AG10803 (cell line): ENCODE measurements at places on chromosomes 4 and X.

DNA sequence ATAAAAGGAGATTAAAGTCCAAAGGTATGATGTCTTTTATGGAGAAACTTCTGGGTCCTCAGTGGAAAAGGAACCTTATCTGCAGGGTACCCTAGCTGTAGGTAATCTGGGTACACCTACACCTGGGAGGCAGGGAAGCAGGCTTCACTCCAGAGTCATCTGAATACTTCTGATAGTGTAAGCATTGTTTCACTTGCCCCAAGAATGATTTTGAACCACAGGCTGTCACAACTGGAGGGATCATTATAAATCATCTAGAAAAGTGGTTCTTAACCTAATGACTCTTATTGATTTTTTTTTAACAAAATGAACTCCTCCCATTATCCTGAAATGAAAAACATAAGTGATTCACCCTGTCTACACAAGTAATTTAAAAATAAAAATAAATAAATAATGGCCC, 44.0 kb upstream of the STK26 start:
- DNase-seq = no peak

DNA sequence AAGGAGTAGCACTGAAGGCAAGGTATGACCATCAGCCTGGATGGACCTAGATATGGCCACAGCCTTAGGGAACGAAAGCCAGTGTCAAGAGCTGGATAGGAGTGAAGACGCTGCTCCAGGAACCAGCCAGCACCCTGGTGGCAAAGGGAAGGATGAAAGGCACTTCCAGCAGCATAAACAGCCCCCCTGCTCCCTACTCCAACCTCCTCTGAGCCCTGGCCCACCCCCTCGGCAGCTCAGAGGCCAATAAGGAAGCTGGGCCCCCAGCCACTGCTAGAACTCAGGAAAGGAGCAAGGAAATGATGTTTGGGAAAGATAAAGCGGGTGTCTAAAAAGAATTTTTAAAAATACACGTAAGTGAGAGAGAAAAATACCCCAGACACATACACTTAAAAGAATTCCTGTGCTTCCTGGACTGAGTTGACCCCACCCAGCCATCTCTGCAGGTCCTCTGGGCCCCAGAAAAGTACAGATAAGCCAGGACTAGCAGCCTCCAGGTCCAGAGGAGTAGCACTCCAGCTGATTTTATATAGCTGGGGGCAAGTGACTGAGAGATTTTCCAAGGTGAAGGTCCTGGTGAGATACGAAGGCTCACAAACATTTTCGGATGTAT, 170.4 kb downstream of the SHROOM4 start:
- no peak for DNase-seq

DNA sequence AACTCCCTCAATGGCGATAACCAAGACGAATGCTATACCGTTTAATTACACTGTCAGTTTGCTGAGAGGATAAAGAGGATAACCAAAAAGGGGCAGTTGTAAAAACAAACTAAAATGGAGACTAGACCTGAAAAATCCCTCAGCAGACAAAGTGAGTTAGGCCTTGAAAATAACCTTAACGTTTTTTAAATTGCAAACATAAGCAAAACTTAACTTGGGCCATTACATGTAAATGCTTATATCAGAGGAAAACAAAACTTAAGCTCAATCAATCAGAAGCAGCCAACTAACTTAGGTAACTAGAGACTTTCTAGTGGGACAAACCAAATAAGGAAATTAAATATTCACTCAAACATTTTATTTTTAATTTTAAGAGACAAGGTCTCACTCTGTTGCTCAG, 17.0 kb upstream of the TAPT1 start:
- no peak for DNase-seq

GRCh38 chrX:71629467-71629866, 11.2 kb upstream of the CXCR3 start:
- DNase-seq = no peak

- DNase-seq = no peak
These were observed 1.1 kb downstream of the PCDH19 start for GRCh38 chrX:100408713-100409609.

DNA sequence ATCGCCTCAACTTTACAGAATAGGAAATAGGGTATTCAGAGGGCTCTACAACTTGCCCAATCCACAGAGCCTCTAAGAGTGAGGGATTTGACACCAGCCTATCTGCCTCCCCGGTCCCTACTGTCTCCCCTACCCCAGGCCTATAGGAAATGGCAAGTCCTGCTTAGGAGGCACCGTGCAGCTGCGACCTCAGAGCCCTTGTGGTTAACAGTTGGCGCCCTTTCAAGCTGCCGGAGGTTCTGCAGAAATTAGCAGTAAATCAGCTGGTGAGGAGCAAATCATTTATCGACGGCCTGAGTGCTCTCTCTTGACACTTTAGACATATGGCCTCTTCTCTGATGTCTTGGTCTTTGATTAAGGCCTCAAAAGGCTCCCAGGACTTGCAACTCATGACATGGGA, 96.9 kb downstream of the CLNK start:
- DNase-seq = no peak

- DNase-seq = peak; percentile 8
These were observed 589.2 kb upstream of the NR3C2 start for GRCh38 chr4:149031399-149031798.

DNA sequence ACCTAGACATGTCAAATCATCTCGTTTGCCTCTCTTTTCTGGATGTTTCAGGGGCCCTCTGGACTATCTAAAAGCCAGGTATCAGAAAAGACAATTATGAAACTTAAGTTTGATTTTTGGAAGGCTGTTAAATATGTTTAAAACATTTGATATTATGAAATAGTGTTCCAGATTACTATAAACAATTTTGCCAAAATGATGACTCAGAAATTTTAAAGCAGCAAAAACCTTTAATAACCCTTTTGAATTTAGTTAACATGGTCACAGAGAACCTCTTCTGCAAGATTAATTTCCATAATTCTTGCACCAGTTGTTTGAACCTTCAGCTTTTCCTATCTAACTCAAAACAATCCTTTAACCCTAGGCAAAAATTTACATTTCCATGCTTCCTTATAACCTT, 18.8 kb upstream of the FAM47E start:
- DNase-seq = no peak

DNA sequence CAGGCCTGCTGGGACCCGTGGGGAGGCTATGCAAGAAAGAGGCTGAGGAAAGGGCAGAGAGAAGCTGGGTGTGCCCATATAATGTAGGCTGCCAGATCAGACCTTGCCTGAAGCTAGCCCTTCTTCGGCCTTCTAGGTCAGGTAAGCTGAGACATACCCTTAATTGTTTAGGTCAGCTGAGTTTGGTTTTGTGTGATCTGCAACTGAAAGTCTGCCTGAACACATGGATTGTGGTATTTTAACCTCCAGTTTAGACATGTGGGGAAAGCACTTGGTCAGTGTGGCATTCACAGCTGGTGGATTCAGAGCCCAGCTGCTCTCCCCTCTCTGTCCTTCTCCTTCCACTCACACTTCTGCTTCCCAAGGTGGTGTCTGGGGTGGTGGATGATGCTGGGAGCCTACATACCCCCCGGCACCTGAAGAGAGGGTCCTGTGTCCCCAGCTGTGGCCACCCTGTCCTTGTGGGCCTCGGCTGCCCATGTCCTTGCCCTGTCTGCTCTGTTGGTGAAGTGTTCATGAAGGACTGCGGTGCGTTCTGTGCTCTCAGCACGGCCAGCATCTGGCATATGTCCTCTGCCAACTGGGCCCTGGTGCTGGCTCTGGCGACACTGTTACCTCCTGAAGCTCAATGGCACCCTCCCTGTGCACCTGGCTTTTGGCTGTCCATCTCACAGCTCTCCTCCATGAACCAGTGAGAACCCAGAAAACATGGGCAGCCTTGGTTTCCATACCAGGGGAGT, 82.1 kb downstream of the NAT8L start:
- DNase-seq = no peak

DNA sequence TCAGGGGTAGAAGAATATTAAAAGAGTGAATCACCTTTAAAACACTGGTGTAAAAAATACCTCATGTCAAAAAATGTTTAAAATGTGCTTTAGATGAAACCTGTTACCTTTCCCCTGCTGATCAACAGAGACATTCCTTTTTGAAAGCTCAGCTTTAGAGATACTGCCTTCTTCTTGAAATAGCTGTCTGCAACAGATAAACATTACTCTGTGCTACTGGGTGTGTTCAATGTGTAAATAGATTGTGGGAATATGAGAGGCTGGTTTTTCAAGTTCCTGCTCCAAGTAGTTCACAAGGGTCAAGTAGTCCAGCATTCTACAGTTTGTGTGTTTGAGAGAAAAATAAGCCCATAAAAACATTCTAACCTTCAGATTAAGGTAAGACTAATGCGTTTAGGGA, at the start of gene SYTL5:
TSS of gene SYTL5 (plus strand) at position 263 of the 400 bp plus-strand sequence. CDS start 27,337 bp downstream, outside the sequence.
- DNase-seq = no peak

- DNase-seq = no peak
These were observed 213.4 kb upstream of the ARSJ start for GRCh38 chr4:114192854-114193253.

DNA sequence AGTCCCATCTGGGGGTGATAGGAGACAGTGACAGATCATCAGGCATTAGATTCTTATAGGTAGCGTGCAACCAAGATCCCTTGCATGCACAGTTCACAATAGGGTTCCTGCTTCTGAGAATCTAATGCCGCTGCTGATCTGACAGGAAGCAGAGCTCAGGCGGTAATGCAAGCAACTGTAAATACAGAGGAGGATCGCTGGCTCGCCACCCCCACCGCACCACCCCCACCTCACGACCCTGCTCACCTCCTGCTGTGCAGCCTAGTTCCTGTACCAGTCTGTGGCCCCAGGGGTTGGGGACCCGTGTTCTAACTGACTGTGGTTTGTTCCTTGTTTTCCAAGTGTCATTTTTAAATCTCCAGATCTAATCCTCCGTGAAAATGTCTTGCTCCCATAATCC, 89.0 kb upstream of the MAPK10 start:
- no peak for DNase-seq

DNA sequence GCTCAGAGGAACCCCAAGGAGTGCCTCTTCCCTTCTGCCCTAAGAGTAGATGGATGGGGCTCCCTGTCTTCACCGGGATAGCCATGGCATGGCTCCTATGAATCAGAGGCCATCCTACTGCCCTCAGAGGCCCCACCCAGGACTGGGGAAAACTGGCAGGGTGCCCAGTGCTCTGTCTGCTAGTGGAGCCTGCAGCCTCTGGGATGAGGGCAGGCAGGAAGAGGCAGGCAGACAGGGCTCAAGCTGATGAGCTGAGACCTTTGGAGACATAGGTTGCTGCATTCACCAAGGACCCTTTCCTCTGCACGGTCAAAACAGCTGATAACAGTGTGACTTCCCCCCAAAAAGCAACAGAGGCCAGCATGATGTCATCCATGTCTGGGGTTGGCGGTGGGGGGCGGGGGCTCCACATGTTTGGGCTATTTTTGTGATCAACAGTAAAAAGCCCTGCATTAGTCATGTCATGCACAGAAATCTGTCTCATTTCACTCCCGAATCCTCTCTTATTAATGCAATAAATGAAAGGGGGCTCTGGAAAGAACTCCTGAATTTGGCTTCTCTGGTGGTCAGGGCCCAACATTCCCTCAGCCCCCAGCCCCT, 207.6 kb upstream of the MAMLD1 start:
- peak; percentile 66 for DNase-seq

GRCh38 chr4:71913275-71913674, 118.5 kb upstream of the NPFFR2 start:
- no peak for DNase-seq

GRCh38 chr4:88659055-88659889, 38.4 kb downstream of the NAP1L5 start:
- peak; percentile 74 for DNase-seq

DNA sequence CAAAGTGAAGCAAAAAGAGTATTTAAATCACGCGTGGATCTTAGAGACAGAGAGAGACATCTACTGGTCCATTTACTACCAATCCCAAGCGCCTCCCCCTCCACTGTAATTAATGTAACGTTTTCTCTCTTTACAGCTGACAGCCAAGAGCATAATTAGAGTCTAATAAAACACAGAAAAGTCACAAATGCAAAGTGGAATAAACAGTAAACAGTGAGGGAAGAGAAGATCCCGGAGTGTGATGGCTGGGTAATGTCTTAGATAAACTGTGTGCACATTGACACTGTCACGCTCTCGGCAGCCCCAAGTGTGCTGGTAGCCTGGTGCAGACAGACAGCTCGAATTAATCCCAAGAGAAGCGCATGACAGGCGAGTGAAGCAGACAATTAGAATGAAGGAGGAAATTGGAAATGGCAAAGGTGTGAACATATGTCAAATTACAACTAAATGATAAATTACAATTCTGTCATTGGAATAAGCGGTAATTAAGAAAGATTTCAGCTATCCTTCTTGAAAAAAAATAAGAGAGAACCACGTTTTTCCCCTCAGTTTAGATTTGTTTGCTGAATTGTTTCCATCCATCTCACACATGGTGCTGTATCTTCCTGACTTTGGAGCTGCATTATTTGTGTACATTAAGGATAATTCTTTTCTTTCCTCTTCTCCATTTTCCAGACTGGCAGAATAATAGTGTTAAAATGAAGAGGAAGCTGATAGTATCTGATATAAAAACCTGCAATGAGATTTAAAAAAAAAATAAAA, 100.1 kb downstream of the CXXC4 start:
- DNase-seq = no peak

DNA sequence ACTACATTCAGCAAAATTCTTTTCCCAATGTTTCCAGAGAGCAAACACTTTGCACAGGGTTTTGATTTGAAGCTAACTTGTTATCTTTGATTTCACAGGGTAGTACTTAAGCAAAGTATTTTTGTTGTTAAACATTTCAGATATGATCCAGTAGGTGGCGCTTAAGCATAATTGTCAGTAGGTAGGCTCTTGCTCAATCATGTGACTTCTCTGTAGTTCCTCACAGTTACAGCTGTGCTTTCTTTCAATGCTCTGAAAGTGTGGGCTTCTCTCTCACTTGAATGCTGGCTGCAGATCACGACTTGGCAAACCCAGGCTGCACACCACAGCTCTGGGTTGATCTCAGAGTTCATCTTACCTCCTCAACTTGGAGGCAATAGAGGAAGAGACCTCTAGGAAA, 1016.5 kb downstream of the SH3BGRL start:
- DNase-seq = peak; percentile 0

DNA sequence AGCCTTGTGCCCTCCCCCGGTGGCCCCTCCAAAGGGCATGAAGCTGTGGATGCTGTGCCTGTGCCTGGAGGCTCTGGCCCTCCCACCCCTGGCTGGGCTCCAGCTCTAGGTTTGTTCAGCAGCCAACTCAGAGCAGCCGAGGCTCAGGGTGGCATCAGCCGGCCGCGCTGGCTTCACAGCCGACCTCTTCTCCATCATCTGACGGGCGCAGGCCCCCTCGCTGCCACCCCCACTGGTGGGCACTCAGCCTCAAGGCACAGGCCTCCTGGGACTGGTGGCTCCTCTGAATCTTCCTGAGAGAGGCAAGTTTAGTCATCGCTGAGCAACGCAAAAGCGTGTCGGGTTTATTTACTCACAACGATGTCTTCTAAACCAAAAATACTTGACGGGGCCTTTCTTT, 46.0 kb downstream of the PCGF3 start:
- no peak for DNase-seq

- DNase-seq = no peak
These were observed 61.3 kb downstream of the HS3ST1 start for GRCh38 chr4:11367371-11367770.

DNA sequence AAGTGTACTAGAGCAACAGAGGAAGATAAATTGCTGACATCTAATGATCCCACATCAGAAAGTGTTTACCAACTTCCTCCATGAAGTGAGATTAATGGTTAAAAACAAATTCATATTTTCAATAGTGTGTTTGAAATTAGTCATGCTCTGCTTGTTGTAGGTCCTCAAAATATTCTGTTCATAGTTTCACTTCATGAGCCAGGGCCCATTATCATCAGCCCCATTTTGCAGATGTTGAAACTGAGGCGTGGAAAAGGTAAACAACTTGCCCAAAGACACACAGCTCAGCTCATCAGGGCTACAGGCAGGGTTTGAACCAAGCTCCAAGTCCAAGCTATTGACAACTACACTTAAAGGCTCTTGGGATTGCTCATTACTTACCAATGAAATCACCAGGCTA, 103.5 kb upstream of the PPARGC1A start:
- no peak for DNase-seq
